ENCODE measurements at places on chromosomes 6 and 20.
A peak's percentile ranks its signal among the peaks of the same experiment; 100 is the strongest.

- no peaks in the 10 kb centered on the region for H3K36me3 ChIP-seq
- no peak overlapping the region for H3K27ac ChIP-seq
- DNase-seq: no peak
These were observed 5.8 kb downstream of the TFAP2C start for GRCh38 chr20:56634735-56635385.

- peaks cover 17% of the 10 kb centered on the region for H3K36me3 ChIP-seq
- H3K4me3 ChIP-seq: no peak overlapping the region
- H3K27me3 ChIP-seq: no peaks in the 10 kb centered on the region
- H3K4me1 ChIP-seq: no peaks in the 10 kb centered on the region
- DNase-seq: no peak
These were observed 24.2 kb downstream of the RNASET2 start for GRCh38 chr6:166932116-166932515.

GRCh38 chr6:89948876-89949275 is 54.6 kb downstream of the GJA10 start:
- H3K4me3 ChIP-seq: no peak overlapping the region
- no peak for DNase-seq
- H3K36me3 ChIP-seq: no peaks in the 10 kb centered on the region
- no peaks in the 10 kb centered on the region for H3K4me1 ChIP-seq
- no peaks in the 10 kb centered on the region for H3K27me3 ChIP-seq

- peak; percentile 15 for DNase-seq
- no peaks in the 10 kb centered on the region for H3K27me3 ChIP-seq
- no peak overlapping the region for H3K27ac ChIP-seq
- H3K4me3 ChIP-seq: no peak overlapping the region
- H3K36me3 ChIP-seq: no peaks in the 10 kb centered on the region
These were observed 32.5 kb downstream of the PLCG1 start for GRCh38 chr20:41169791-41170351.

- H3K4me1 ChIP-seq: no peaks in the 10 kb centered on the region
- H3K4me3 ChIP-seq: no peak overlapping the region
- H3K27me3 ChIP-seq: no peaks in the 10 kb centered on the region
- no peaks in the 10 kb centered on the region for H3K36me3 ChIP-seq
- DNase-seq: no peak
These were observed 36.1 kb downstream of the EFCAB8 start for GRCh38 chr20:32894711-32895355.

- H3K27ac ChIP-seq: no peak overlapping the region
- H3K27me3 ChIP-seq: peaks cover 39% of the 10 kb centered on the region
- no peak overlapping the region for H3K4me3 ChIP-seq
- no peaks in the 10 kb centered on the region for H3K36me3 ChIP-seq
- no peak for DNase-seq
These were observed 4.9 kb downstream of the TBXT start for GRCh38 chr6:166162599-166163342.

- H3K4me3 ChIP-seq: no peak overlapping the region
- no peaks in the 10 kb centered on the region for H3K27me3 ChIP-seq
- H3K27ac ChIP-seq: no peak overlapping the region
- DNase-seq: no peak
- H3K36me3 ChIP-seq: no peaks in the 10 kb centered on the region
These were observed 130.5 kb downstream of the WDR27 start for GRCh38 chr6:169571123-169571962.

DNA sequence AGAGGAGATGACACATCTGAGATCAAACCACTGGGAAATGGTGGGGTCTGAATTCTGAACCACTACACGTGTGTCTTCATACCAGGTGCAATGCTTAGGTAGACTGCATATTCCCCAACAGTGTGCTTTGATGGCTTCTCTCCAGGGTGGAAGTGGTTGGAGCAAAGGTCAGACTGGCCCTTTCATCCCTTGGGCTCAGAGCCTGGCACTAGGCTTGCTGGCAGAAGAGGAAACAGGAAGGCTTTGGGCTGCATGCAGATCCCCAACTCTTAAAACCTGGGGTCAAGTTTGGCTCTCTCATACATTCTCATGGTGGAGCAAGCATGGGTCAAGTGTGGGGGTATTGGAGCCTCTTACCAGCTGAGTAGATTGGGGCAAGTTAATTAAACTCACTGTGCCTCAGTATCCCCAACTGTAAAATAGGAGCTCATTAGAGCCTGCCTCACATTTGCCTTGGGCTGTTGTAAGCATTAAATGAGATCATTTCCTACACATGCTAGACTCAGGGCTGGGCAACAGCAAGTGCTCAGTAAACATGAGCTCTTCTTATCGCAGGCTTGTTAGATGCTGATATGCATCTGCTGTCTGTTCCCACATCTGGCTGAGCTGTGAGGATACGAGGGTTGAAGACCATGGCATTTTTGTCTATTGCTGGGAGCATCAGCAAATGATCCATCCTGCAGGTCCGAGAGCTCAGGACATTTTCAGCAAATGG is 51.6 kb upstream of the FAM83D start:
- H3K36me3 ChIP-seq: no peaks in the 10 kb centered on the region
- H3K27ac ChIP-seq: no peak overlapping the region
- no peak for DNase-seq

GRCh38 chr6:3789896-3790558 is 38.5 kb upstream of the PXDC1 start:
- H3K36me3 ChIP-seq: no peaks in the 10 kb centered on the region
- no peak for DNase-seq
- H3K27me3 ChIP-seq: no peaks in the 10 kb centered on the region
- no peak overlapping the region for H3K27ac ChIP-seq
- H3K4me1 ChIP-seq: no peaks in the 10 kb centered on the region

- H3K4me3 ChIP-seq: no peak overlapping the region
- no peak for DNase-seq
- H3K27me3 ChIP-seq: no peaks in the 10 kb centered on the region
These were observed 83.5 kb downstream of the ADGRG6 start for GRCh38 chr6:142385352-142385751.

- no peak overlapping the region for H3K27ac ChIP-seq
- H3K4me1 ChIP-seq: no peaks in the 10 kb centered on the region
- no peaks in the 10 kb centered on the region for H3K36me3 ChIP-seq
- H3K27me3 ChIP-seq: no peaks in the 10 kb centered on the region
These were observed 103.6 kb downstream of the MAP3K7 start for GRCh38 chr6:90483116-90483839.

GRCh38 chr6:111982681-111983080 is 71.2 kb upstream of the CCN6 start:
- no peak overlapping the region for H3K27ac ChIP-seq
- no peaks in the 10 kb centered on the region for H3K36me3 ChIP-seq
- no peaks in the 10 kb centered on the region for H3K4me1 ChIP-seq
- H3K27me3 ChIP-seq: no peaks in the 10 kb centered on the region

DNA sequence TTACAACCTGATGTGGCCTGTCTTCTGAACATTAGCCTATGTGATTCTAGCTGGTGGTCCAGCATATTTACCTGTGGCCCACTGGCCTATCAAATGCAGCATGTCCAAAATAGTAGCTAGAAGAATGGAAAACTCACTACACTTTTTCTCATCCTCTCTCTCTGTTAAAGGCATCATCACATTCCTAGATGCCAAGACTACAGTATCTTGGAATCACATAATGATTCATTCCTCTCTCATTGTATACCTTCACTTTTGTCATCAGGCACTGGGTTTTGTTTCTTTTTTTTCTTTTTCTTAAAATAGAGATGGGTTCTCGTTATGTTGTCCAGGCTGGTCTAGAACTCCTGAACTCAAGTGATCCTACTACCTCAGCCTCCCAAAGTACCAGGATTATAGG is 45.0 kb downstream of the FAM83B start:
- H3K27ac ChIP-seq: no peak overlapping the region
- H3K4me1 ChIP-seq: no peaks in the 10 kb centered on the region
- no peak for DNase-seq
- no peak overlapping the region for H3K4me3 ChIP-seq
- no peaks in the 10 kb centered on the region for H3K27me3 ChIP-seq
- no peaks in the 10 kb centered on the region for H3K36me3 ChIP-seq

GRCh38 chr20:61645732-61646131 is 393.7 kb downstream of the CDH4 start:
- no peak for DNase-seq
- H3K27ac ChIP-seq: no peak overlapping the region
- H3K4me3 ChIP-seq: no peak overlapping the region
- no peaks in the 10 kb centered on the region for H3K36me3 ChIP-seq
- H3K4me1 ChIP-seq: no peaks in the 10 kb centered on the region
- no peaks in the 10 kb centered on the region for H3K27me3 ChIP-seq

GRCh38 chr20:64140956-64141355 is 23.3 kb upstream of the MYT1 start:
- H3K27me3 ChIP-seq: no peaks in the 10 kb centered on the region
- no peak for DNase-seq
- no peaks in the 10 kb centered on the region for H3K4me1 ChIP-seq
- H3K27ac ChIP-seq: no peak overlapping the region
- H3K4me3 ChIP-seq: no peak overlapping the region
- H3K36me3 ChIP-seq: no peaks in the 10 kb centered on the region

DNA sequence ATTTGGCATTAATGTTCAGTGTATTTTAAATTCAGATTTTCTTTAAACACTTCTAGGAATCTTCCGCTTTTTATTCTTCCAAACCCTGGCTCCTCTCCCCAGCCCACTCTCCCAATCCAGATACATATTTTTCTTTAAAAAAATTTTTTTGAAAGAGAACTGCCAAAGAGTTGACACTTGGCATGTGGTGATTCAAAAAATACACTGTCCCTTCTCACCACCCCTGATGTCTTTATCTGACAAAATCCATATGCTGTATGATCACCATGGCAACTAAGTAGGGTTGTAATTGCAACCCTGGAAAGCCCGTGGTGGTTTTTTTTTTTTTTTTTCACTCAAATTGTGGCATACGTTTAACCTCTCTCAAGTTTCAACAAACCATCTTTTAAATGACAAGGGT is 355.8 kb upstream of the SASH1 start:
- no peak overlapping the region for H3K27ac ChIP-seq
- no peaks in the 10 kb centered on the region for H3K4me1 ChIP-seq
- no peaks in the 10 kb centered on the region for H3K36me3 ChIP-seq
- DNase-seq: no peak
